Aorta (tissue), 5 donors: ENCODE measurements at places on chromosomes 16 and 17. TPM values are rescaled to one million over a fixed set of nuclear protein-coding genes. Genes with fewer than 3 reads are reported as not detected.

SLC35G6 gene
- not detected for total RNA-seq

ATAD5 gene
- total RNA-seq, result 1.2 TPM

DNA sequence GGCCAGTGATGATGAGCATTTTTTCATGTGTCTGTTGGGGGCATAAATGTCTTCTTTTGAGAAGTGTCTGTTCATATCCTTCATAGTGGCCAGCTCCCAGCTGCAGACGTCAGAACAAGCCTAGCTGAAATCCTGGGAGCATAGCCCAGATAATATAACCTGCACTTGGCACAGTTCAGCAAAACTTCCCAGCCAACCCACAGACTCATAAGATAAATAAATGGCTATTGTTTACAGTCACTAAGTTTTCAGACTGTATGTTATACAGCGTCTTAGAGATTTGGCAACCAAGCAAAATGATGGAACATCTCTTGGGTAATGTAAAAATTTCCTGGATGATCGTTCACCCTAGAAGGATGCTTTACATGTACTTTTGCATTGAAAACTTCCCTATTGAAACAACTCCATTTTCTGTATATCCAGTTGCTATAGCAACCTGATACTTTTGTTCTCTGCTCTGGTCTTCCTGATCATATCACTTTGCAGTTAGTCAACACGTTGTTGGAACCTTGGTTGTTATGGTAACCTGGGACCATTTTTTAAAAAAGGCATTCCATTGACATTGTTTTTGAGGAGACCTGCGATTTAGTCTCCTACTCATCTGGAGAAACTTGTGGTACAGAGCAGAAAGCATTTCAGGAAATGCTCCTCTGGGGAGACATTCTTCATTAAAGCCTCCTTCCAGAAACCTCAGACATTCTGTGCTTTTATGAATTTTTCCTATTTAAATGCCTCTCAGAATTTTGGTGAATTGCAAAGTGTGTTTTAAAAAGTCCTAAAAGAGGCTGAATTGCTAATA is 378.7 kb downstream of the HS3ST4 start:
- DNase-seq, result no peak

GRCh38 chr16:5025171-5025632 is 8.5 kb downstream of the NAGPA start:
- DNase-seq, result no peak

DNA sequence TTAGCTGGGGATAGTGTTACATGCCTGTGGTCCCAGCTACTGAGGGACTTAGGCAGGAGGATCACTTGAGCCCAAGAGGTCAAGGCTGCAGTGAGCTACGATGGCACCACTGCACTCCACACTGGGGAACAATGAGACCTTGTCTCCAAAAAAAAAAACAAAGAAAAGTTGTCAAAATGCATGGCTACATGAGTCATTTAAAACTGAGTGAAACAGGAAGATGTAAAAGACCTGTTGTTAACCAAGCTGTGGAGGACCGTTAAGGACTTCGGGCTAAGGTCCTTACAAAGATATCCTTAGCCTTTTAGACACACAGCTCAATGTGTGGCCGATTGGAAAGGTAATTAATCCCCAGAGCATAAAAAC is 25.1 kb downstream of the ZP2 start:
- DNase-seq, result no peak

DNA sequence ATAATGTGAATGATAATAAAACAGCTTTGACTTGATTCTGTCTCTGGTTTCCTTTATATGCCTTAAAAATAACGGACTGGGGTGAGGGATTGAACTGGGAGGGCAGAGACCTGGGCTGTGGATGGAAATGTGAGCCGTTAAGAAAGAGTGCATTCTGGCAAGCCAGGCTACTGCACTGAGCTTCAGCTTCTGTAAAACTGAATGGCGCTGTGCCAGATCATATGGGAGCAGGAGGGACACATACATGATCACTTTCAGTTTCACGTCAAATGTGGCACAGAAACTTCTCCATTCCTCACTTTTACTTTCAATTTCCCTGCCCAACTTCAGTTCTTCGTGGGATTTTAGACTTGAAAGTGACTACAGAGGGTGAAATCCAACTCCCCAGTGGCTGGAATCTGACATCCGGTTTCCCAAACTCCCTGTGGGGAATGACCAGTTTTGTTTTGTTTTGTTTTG is 1.1 kb downstream of the MT2A start:
- DNase-seq, result peak; percentile 89

DNA sequence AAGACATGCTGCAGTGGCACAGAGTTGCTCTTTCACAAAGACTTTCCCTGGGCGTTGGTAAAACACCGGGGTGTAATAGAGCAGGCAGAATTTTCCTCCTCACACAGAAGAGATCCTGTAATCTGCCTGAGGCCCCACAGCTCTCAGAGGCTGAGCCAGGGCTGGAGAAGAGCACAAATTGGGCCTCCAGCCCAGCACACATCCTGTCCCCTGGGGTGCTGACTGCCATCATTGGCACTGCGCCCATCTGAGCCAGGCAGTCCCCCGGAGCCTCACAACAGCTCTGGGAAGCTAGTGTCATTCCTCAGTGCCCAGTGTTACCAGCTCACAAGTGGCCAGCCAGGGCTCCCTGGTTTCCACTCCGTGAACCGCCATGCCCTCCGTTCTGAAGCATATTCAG is 119.4 kb downstream of the SOCS1 start:
- no peak for DNase-seq
